ENCODE measurements at places on chromosomes 13 and 19.

DNA sequence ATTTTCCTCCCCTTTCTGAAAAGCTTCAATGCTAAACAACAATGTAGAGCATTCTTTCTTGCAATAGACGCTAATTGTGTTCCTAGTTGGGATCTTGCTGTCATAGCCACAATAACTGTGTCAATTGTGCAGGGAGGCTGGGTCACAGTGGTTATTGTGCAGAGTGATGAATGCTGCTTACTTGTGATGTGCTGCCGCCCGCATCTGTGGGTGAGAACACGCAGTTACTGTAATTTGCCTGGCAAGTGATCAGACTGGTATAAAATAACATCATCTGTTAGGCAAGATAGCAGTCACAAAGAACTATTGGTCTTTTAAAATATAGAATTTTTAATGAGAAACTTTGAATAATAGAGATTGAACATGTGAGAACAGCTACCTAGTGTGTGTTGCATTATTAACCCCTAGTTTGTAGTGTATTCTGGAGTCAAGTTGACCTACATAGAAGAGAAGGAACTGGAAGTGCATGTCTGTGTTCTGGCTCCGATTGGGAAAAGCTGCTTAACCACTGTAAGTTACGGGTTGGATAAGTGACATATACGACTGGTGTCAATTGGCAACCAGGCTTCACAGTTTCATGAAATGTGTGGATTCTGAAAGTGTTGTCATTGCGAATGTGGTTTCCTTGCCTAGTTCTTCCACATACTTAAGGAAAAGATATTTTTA is 43.6 kb downstream of the SLAIN1 start:
- no peak for DNase-seq

GRCh38 chr13:93144031-93144430 is 82.6 kb upstream of the GPC6 start:
- no peak for DNase-seq

GRCh38 chr19:1082165-1082927 is 12.8 kb downstream of the POLR2E start:
- peak; percentile 83 for DNase-seq

- no peak for DNase-seq
Measured at GRCh38 chr13:95319551-95320274, 18.5 kb upstream of the ABCC4 start.

DNA sequence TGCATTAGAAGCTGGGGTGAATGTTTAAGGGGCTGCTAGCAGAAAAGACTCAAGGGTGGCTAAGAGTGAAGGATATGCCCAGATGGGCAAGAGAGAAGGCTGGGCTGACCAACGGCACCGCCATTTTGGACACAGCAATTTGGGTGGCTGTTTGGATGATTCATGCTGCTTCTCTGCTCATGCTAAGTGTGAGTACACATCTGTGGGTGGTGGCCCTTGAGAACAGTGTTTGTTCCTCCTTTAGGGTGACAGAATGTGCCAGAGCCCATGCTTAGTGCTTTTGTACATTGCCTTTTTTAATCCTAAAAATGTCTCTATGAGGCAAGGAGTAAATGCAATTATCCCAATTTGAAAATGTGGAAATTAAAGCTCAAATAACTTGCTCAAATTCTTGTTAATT is 9.8 kb downstream of the CBY2 start:
- DNase-seq, result no peak

GRCh38 chr13:95003019-95003813 is 290.9 kb upstream of the SOX21 start:
- no peak for DNase-seq

- DNase-seq, result no peak
Measured at GRCh38 chr13:28392428-28392827, 102.5 kb downstream of the FLT1 start.

GRCh38 chr19:17687857-17688784 is at the start of gene UNC13A:
TSS of gene UNC13A (minus strand) at chr19:17688354. CDS start at chr19:17688199, 155 bp downstream.
- peak; percentile 72 for DNase-seq

- no peak for DNase-seq
Measured at GRCh38 chr19:40136818-40137217, 46.1 kb upstream of the ZNF780A start.

DNA sequence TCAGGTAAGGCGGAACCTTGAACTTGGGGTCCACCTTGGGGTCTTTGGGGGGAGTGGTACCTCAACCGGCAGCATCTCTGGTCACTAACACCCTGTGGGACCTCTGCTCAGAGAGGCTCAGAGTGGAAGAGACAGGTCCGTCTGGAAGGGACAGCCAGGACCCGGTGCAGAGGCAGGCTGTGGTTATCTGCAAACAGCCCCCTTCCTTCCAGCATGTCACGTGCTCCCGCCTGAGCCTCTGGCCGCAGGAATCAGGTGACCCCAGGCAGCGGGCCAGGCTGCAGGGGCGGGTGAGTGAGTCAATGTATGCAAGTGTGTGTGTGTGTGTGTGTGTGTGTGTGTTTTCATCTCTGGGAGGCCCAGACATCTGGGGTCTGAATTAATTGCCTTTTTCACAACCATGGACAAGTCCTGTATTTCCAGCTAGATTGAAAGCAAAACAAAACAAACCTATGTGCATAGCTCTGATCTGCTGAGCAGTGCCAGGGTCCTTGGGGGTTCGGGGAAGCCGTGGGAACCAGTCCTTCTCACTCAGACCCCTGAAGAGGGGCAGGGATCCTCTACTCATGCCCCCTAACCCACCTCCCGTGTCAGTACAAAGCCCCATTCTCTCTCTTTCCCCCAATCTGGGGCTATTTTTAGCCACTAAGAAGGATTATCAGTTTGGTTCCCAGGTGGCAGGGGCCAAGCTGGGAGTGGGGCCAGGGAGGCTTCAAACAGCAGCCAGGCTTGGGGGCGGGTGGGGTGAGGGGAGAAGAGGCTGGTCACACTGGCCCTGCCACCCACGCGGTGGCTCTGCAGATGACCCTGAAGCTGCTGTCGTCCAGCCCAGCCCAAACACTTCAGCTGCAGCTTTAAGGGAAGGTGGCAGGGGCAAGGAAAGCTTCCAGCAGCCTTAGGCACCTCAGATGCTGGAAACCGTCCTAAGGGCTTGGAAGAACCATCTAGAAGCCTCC is 31.4 kb downstream of the CERS4 start:
- peak; percentile 92 for DNase-seq

DNA sequence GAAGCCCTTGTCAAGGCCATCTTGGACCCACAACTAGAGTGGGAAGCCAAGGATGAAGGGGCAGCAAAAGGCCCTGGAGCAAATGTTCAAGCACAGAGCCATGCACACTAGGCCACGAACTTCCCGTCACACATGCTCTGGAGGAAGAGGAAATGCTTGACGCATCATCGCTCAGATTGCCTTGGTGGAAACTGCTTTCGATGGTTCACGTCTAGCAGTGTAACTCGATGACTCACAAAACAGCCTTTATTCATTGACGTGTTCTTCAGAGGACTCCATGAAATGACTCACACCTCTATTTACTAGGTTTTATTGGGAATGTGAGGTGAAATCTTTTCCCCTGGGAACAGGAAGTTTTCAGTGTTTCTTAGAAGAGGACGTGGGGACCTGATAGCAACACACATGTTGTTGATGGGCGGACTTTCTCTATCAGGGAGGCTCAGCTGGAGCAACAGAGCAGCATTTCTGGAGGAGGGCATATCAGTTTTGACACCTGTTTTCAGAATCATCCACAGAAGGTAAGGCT is 79.8 kb upstream of the FLT1 start:
- no peak for DNase-seq

DNA sequence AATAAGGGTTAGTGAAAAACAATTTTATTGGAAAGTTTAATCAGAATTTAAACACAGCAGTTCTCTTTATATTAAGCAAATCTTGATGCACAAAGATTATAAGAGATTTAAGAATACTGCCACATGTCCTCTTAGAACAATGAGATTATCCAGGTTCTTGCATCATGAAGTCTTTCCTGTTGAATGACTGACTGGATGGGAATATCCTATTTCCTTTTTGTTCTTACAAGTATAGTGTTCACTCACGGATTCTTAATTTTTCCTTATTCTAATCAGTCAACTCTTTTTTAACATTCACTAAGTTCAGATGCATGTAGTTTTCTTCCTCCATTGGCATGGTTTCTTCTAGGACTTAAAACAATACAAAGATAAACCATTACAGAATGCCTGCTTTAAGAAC is 10.1 kb downstream of the URI1 start:
- no peak for DNase-seq

DNA sequence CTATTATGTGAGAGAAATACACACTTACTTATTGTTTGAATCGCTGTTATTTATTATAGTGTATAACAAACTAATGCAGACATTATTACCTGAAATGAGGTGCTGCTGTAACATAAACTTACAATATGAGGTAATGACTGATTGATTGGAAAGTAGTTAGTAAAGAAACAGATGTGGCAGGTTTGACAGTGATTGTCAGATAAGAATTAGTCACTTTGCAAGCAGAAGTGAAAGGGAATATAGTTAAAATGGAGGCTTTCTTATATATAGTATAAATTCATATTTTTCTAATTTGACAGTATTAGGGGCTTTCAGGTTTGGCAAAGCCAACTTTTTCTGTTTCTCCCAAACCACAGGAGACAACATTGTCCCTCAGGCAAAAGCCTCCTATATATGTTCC is 20.6 kb downstream of the MIR17HG start:
- DNase-seq, result no peak

DNA sequence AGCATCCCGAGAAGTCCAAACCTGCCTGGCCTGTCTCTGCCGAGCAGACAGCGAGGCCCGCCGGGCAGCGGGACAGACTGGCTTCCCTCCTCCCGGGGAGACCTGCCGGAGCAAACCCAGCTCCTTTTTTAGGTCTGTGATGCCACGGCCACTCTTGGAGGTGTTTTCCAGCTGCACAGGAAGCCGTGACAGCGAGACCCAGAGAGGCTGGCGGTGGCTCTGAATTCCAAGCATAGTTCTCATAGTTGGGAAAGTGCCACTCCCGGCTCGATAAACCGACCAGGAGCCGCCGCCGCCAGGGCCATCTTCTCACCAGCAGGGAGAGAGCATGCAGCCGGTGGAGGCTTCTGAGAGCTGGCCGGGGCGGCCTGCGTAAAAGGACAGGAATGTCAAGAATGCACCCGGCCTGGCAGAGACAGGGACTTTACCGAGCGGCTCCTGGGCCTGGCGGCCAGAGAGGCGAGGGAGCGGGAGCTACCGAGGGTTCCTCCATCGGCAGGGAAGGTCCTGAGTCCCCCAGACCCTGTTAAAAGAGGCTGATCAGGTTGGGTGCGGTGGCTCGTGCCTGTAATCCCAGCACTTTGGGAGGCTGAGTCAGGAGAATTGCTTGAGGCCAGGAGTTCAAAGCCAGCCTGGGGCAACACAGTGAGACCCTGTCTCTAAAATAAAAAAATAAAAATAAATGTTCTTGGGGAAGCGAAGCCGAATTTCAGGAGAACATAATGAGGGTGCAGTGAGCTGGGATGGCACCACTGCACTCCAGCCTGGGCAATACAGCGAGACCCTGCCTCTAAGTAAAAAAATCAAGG is 64.9 kb downstream of the GADD45B start:
- DNase-seq, result no peak

DNA sequence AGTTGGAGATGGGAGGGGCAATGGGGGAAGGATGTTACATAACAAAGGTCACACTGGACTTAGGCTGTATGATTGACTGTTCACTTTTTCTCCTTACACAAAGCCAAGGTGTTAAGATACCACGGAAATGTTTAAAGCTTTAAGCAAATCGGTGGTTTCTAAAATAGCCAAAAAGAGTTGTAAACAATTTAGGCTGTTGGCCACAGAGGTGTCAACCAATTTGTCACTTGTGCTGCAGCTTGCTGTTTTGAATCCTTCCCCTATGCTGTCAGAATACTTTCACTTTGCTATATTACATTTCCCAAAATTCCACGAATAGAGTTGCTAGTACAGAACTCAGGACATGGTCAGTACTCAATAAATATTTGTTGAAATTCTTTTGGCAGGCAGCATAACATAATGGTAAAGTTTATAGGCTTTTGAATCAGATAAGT is 149.3 kb downstream of the VWA8 start:
- DNase-seq, result peak; percentile 12

DNA sequence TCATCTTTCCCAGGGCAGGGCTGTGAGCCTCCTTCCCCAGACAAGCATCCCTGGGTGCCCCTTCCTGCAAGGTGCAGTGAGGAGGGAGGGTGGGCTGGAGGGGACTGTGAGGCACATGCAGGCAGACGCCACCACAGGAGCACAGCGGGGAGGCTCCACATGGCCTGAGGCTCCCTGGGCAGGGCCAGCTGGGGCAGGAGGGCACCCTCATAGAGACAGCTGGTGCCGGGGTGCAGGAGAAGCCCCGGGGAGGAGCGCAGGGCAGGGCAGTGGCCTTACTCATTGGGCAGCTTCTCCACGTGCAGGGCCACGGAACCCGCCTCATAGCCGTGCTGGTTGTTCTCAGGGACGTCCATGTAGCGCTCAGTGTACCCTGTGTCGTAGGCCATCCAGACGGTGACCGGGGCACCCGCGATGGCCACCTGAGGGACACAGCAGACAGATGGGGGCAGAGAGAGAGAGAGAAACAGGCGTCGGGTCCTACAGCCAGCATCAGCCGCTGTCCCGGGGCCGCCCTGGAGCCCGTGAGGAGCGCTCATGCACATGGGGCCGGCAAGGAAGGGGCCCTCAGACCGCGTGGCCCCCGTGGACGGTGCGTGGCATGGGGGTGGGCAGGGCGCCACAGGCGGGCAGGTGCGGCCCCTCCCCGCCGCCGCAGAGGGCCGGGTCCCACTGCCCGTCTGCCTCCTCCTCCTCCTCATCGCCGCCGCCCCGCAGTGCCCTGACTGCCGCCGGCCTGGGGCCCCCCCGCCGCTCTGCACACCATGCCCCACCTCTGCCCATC is 12.5 kb upstream of the MYDGF start:
- DNase-seq, result no peak

DNA sequence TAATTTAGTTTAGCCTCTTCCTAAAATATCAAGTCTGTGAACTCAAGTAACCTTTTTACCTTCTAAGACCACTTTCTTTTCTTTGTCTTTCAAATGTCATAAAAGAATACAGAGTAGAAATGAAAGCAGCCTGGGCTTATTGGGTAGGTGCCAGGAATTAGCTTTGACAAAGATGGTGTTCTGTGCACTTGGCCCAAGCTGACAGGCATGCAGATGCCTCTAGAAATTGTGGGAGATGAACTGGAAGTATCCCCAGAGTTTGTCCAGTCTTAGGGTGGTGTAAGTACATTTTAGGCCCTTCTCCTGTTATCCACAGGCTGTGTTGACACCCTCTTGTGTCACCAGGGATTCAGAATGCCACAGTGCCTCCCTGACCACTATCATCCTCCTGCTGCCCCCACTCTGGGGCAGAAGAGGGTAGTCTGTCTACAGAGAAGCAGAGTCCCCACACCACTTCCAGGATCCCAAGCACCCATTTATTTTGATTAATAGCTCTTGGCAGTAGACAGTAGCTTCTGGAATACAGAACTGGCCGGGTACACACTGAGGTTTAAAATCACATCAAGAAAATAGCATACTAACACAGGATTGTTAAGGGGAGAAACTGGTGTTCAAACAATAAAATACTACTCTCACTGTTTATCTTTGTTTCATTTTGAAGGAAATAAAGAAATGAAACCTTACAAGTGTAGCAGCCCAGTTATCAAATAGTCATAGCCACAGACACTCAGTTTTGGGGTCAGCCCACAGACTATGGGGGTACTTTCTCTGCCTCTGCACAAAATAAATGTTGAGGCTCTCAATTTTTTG is 343.2 kb downstream of the KCNRG start:
- DNase-seq, result peak; percentile 16

Measured in GM10248 (cell line).